NCI-H1930 (cell line): ENCODE measurements at places on chromosomes 5 and 9.

DNA sequence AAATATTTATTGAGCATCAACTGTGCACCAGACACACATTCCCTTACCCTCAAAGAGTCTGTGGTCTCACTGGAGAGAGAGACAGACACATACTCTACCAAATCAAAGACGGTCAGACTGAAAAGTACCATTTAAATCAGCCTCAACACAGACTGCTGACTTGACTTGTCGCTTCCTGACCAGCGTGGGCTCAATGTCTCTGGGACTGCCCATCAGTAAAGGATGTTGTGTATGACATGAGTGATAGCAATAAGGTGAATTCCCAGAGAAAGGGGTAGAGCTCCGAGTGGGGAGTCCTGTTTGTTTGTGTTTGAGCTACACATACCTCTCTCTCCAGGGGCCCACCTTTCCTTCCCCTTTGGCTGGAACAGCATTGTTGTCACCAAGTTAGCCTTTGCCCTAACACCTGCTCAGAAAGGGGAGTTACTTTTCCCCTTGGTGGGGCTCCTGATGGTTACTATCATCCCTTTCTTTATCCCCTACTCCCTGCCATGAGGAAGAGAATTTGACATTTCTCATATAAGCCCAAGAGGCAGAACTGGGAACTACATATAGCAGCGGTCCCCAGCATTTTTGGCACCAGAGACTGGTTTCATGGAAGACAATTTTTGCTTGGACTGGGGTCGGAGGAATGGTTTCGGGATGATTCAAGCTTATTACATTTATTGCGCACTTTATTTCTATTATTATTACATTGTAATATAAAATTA, 33.9 kb downstream of the NR4A3 start:
- DNase-seq = no peak

DNA sequence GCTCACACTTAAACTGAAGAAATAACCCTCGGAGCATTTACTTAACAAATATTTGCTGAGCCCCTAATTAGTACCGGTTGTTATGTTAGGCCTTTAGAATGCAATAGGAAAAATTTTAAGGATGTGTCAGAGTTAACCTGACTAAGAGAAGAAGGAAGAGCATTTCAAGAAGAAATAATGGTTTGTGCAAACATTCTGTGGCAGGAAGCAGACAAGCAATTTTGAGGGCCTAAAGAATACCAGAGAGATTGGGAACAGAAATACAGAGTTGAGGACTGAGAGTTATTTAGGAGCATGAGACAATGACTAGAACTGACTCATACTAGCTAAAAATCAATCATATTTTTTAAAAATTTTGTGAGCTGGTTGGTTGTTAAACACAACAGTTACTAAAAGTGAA, 218.8 kb downstream of the PRR16 start:
- DNase-seq = no peak

GRCh38 chr9:85276741-85277140, 465.0 kb downstream of the AGTPBP1 start:
- DNase-seq = no peak

GRCh38 chr9:132755096-132755495, 84.8 kb downstream of the GTF3C4 start:
- DNase-seq = no peak

DNA sequence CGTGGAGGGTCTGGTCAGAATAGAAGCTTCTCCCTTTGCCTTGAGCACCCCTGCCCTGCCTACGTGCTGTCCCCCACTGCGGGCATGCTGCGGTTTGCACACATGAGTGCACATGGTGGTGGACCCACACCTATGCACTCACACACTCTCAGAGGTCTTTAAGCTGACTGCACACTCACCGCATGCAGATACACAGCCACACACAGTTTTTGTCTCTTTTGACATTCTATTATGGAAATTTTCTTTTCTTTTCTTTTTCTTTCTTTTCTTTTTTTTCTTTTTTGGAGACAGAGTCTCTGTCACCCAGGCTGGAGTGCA, 584 bp upstream of the ARID3C start:
- DNase-seq = no peak

DNA sequence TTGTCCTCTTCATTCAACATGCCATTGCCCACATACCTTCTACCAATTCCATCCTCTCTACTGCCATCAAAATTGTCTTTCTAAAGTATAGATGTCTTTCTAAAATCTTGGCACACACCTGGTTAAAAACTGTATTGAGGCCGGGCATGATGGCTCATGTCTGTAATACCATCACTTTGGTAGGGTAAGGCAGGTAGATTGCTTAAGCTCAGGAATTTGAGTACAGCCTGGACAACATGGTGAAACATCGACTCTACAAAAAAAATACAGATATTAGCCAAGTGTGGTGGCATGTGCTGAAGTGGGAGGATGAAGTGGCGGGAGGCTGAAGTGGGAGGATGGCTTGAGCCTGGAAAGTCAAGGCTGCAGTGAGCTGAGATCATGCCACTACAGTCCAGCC, 412.1 kb downstream of the TMEM38B start:
- no peak for DNase-seq

- DNase-seq = no peak
Observed at GRCh38 chr5:154514331-154514730, 36.3 kb upstream of the HAND1 start.

DNA sequence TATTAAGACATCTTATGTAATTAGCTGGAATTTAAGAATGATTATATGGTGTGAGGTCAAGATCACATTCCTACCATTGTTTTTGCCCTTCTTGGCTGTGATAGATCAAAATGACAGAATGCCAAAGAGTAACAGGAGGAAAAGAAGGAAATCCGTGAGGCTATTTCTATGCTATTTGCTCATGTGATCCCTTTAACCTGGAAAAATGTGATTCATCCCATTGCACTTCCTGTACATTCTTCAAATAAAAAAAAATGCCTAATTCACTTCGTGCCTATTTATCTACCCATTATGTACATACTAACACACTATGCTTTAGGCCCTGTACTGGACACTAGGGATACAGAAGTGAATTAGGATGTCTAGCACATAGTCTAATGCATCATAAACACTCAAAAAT, 154.1 kb upstream of the PAPPA start:
- no peak for DNase-seq

GRCh38 chr9:76818271-76818670, 54.0 kb downstream of the PCA3 start:
- DNase-seq = no peak

DNA sequence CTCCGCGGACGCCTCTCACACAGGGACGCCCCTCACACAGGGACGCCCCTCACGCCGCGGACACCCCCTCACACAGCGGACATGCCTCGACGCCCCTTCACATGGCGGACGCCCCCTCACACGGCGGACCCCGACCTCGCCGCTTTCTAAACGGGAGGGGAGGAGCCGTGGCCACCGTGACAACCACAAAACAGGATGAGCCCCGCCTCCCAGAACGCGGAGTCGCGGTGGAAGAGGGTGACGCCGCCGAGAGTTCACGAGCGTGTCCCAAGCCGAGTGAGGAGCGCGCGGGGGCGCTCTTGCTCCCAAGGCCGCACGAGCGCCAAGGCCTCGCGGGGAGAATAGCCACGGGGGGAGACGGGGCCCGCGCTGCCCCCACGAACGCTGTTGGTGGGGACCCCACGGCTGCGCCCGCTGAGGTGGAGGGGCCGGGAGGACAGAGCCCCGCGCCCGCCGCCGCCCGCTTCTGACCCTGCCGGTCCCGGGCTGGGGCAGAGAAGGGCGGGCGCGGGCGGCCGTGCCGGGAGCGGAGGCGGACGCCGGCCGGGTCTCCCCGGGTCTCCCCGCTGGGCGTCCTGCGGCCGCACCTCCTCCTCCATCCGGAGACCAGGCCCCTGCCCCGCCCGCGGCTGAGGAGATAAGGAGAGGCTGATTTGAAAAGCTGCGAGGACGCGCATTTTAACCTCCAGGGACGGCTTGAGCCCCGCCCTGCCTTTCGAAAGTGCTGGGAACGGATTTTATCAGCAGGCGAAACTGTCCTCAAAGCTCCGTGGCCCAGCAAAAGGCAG, 3.9 kb upstream of the NKD2 start:
- DNase-seq = peak; percentile 65

- DNase-seq = no peak
Observed at GRCh38 chr9:23557689-23558088, 268.4 kb downstream of the ELAVL2 start.

- DNase-seq = no peak
Observed at GRCh38 chr5:125011419-125011818, 265.0 kb upstream of the ZNF608 start.

DNA sequence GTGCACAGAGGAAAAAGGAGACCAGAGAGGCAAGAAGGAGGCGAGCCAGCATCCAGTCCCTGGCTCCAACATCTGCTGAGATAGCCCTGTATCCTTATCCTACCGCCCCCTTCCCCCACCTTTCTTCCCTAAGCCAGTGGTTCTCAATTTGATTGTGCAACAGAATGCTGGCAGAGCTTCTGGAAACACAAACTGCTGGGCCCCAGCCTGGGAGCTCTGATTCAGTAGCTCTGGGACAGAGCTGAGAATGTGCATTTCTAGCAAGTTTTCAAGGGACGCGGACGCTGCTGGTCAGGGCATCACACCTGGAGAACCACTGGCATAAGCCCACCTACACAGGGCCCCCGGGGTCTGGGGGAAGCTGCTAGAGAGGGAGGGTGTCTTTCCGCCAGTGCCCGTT, 21.1 kb downstream of the AK8 start:
- no peak for DNase-seq

- no peak for DNase-seq
Observed at GRCh38 chr9:132729235-132729890, 59.1 kb downstream of the GTF3C4 start.
